Stimulated activated CD8-positive, alpha-beta memory T cell treated with anti-CD3 and anti-CD28 coated beads, Interleukin-7, amount 100 ng/mL, for 1 hour (primary cell): ENCODE measurements at places on chromosomes 7 and 10.

GRCh38 chr10:52308251-52309031 is 5.6 kb upstream of the DKK1 start:
- DNase-seq: no peak

GRCh38 chr10:72802332-72802731 is 91.2 kb upstream of the OIT3 start:
- DNase-seq: no peak

GRCh38 chr10:112907893-112908292 is 42.2 kb upstream of the TCF7L2 start:
- DNase-seq: no peak

DNA sequence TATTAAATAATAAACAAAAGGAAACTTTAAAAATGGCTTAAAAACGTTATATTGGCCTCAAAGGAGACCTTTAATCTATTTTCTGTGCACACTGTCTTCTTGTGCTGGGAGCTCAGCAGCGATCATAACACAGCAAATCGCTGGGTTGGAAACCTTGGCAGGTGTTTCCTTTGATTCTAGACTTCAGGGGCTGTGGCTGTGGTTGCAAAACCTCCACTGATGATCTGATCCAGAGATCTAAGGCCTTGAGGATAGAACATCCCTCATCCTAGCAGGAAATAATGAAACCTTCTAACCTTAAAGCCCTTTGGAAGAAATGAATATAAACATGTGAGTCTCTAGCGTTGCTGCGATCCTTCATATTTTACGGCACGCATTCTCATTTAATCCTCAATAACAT is 29.8 kb downstream of the CDHR3 start:
- DNase-seq: no peak

GRCh38 chr7:85806321-85806720 is 619.5 kb upstream of the SEMA3D start:
- DNase-seq: no peak

DNA sequence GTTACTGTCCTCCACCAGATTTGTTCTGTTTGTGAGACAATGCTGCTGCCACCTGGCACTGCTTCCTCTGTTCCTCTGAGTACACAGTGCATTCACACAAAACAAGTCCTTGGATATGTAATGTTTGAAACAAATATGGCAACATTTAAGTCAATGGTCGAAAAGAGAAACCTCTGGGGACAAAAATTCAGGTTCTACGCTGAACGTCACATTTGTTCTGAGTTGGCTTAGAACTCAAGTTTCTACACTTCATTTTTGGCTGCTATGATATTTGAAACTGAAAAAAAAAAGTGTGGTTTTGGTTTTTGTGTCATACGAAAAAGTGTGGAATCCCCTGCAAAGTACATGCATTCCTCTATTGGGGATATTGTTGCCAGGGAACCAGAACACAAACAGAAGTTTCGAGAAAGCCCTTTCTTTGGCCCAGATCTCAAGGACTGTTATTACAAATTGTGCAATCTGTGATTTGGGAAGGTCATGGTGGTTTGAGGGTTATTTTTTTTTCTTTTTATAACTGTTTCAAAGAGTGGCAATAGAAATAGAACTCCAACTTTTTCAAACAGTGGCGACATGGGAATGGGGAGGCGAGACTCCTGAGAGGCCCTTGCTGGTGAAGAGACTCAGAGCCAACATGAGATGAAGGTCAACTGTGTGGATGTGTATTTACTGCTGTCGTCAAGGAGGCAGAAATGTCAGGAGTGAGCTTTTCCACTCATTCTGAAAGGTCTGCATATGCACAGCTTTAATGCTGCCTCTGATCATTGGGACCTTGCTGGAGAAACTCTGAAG is 127.5 kb downstream of the CUBN start:
- DNase-seq: no peak

DNA sequence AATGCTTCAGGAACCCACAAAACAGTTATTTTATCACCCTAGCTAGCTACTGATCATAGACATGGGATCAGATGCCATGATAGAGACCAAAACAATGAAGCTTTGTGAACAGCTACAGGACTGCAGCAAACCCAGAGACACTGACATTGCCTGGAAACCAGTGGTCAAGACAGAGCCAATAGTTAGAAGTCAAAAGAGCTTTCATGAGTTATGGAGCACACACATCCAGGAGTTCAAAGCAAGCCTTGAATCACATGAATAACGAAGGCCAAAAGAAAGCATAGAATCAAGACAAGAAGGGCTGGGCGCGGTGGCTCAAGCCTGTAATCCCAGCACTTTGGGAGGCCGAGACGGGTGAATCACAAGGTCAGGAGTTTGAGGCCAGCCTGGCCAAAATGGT is 34.5 kb upstream of the GSAP start:
- no peak for DNase-seq

GRCh38 chr10:69756279-69756678 is 45.4 kb upstream of the COL13A1 start:
- DNase-seq: no peak

GRCh38 chr10:22481687-22482539 is 136.6 kb downstream of the SPAG6 start:
- DNase-seq: no peak

DNA sequence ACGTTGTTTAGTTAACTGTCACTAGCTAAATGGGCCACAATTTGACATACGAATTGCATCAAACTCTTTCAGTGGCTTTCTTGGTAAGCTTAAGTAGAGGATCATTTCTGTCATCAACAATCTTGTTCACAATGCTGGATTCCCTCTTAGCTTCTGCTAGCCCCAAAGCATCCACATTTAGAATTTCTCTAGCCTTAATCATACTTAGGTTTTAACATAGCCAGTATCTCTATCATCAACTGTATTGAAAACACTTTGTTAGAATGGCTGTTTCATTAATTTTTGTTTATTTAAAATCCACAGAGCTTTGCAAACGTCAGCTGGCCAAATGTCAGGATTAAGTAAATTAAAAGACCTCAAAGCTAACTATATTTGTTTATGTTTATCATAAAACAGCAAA is 41.1 kb downstream of the ABRAXAS2 start:
- DNase-seq: no peak

GRCh38 chr10:31315453-31315852 is 3.6 kb upstream of the ZEB1 start:
- DNase-seq: no peak

- no peak for DNase-seq
These were observed 134.9 kb downstream of the TNS3 start for GRCh38 chr7:47446871-47447466.

DNA sequence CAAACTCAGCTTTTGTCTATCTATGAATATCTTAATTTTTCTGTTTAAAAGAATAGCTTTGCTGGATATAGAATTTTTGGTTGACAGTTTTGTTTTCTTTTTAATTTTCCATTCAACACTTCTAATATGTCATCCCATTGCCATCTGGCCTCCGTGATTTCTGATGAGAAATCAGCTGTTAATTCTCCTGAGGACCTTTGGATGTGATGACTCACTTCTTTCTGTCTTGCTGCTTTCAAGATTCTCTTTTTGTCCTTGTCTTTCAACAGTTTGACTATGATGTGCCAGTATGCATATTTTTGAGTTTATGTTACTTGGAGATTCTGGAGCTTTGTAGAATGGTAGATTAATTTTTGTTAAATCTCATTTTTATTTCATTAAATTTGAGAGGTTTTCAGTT is 38.4 kb downstream of the ZNF518A start:
- DNase-seq: no peak

- DNase-seq: no peak
These were observed 25.2 kb downstream of the OGDH start for GRCh38 chr7:44631458-44632115.

DNA sequence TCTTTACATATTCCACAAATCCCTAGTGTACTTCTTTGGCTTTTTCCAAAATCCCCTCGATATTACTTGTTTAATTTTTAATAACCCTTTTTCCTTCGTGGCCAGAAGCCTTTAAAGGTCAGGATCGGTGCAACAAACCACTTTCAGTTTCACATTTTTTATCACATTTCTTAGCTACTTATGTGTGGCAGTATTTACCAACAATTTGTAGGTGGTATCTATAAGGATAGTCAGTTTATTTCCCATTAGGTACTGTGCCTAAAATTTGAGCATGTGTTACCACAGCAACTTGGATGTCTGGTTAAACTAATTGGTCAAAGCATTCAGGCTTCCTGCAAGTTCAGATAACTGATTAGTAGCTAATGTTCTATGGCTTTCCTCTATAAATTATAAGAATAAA is 104.9 kb downstream of the CDK14 start:
- DNase-seq: no peak

- no peak for DNase-seq
These were observed 983 bp downstream of the TNRC18 start for GRCh38 chr7:5422396-5423305.

DNA sequence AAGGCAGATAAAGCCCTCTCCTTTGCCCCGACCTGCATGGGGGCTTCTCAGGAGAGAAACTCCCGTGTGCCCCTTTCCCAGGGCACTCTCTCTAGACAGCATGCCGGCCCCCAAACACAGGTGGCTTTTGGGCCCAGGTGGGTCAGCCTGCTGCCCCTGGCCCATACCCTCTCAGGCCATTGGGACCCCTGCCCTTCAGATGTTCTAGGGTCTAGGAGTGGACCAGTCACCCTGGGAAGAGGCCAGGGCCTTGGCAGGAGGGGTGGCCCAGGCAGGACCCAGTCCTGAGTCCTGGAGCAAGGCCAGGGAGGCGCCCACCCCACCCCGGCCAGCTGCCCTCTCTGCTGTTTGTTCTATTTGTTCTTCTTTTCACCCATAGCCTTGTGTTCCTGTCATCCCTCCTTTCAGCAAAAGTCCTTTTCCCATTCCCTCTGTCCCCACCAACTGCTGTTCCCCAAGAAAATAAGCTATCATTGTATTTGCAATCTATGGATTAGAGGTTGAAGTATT is 9.3 kb upstream of the SEC24C start:
- DNase-seq: no peak

DNA sequence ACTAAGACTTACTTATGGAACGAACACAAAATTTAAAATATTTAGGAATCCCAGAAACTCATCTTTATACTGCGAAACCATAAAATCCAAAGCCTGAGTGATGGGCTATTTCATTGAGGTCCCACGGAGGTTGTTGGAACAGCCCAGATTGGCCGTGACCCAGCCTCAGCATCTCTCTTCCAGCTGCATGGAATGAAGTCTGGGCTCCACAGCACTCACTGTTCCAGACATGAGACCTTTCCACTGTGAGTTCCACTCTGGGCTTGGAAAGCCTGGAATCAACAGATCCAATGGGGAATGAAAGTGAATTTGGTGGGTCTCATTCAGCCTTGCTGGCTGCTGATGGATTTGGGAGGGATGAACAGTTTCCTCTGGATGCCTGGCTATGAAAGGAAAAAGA is 184.9 kb downstream of the EMX2 start:
- DNase-seq: no peak

DNA sequence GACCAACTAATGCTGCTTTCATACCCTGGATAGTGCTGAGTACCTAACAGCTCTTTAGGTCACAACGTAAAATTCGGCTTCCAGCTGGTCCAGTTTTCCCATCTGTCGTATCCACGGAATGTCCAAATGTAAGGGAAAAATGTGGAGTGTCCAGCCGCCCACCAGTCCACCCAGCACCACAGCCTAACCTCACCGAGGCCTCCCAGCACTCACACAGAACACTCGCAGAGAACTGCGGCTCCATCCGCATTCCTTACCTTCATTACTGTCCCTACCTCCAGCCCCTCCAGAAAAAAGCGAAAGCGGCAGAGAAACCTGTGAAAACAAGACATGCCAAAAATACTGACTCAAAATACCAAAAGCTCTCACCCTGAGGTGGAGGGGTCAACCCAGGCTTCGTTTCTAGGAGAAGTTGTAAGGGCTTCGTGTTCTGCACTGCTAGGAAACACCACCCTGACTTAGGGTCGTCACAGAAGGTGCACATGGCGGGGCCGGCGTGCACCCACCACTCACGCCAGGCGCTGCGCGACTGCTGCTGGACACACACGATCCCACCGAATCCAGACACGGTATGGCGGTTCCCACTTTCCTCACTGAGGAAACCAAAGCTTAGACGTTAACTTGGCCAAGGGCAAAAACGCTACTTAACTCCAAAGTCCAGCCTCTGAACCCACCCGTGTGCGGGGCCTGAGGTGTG is 73.9 kb downstream of the AMZ1 start:
- DNase-seq: no peak

- DNase-seq: no peak
These were observed 47.1 kb upstream of the TMEM72 start for GRCh38 chr10:44864051-44864450.

- no peak for DNase-seq
These were observed 80.6 kb downstream of the ABCB5 start for GRCh38 chr7:20696002-20696605.

DNA sequence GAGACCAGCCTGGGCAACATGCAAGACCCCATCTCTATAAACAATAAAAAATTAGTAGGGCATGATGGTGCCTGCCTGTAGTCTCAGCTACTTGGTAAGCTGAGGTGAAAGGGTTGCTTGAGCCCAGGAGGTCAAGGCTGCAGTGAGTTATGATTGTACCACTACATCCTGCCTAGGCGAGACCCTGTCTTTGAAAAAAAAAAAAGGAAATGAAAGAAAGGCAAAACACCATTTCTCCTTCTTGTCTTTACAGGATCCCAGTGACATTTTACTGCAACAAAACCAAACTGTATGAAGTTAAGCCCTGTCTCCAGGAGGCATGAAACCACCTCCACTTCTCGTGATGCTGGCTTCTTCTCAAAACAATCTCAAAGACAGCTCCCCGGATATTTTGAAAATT is 29.9 kb upstream of the PBLD start:
- no peak for DNase-seq

DNA sequence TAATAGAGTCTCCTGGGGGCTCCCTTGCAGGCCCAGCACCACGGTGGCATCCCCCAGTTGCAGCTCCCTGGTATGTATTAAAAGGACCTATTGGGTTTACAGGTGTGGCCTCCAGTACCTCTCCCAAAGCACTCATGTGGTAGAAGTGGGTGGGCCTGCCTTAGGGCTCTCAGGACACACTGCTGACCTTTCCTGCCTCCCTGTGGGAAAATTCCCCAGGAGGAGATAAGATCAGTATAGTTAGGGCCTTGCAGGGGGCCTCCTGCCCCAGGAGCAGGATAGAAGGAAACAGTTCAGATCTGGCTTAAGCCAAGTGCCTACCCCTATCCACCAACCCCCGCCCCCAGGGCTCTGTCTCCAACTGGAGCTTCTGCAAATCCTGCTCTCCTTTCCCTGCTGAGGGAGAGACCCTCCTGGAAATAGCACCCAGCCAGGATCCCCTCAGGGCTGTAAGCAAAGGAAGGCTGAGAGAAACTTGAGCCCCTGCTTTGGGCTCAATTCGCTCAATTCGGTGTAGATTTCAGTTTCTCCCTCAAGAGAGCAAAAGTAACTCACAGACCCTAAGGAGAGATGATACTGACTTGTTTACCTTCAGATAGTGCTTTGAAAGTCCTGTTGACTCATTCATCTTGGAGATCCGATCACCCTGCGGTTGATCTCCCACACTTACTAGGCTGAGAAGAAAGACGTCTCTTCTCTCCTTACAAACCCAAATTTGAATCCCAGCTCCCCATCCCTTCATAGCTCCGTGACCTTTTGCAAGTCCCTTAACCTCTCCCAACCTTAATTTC is 130.6 kb downstream of the WDR11 start:
- DNase-seq: no peak

GRCh38 chr10:93363891-93364648 is 118.1 kb downstream of the MYOF start:
- no peak for DNase-seq
